ENCODE measurements at places on chromosomes 4 and X.

DNA sequence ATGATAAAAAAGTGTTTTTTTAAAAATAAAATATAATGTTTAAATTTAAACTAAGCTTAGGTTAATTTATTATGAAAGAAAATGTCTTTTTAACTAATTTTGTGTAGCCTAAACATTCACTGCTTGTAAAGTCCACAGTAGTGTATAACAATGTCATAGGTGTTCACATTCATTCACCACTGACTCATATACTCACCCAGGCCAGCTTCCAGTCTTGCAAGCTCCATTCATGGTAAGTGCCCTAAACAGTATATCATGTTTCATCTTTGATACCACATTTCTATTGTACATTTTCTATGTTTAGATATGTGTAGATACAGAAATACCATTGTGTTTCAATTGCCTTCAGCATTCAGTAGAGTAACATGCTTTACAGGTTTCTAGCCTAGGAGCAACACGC is 530.3 kb downstream of the EPHA5 start:
- no peak for DNase-seq

- no peak for DNase-seq
These were observed 562.8 kb upstream of the AADAT start for GRCh38 chr4:170652571-170652970.

GRCh38 chr4:152501846-152502536 is 33.9 kb downstream of the FBXW7 start:
- DNase-seq = no peak

DNA sequence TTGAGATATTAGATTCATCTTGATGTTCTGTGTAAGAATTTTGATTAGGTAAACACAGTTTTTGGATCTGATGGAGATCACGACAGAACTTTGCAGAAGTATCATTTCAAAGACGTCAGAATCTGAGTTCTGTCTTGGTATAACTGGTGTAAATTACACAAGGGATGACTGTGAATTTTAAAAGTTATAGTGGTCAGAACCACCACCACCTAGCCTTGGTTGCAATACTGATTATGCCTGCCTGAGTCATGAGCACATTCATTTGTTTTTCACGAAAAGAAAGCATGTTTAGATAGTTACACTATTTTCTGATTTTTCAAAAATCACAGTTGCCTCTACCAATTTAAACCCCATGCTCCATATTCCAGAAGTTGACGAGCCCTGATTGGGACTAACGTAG is 54.8 kb downstream of the ZFX start:
- DNase-seq = no peak

GRCh38 chrX:148700021-148700420 is 199.6 kb downstream of the AFF2 start:
- no peak for DNase-seq

- DNase-seq = no peak
These were observed 48.7 kb downstream of the NOP14 start for GRCh38 chr4:2914256-2915126.

DNA sequence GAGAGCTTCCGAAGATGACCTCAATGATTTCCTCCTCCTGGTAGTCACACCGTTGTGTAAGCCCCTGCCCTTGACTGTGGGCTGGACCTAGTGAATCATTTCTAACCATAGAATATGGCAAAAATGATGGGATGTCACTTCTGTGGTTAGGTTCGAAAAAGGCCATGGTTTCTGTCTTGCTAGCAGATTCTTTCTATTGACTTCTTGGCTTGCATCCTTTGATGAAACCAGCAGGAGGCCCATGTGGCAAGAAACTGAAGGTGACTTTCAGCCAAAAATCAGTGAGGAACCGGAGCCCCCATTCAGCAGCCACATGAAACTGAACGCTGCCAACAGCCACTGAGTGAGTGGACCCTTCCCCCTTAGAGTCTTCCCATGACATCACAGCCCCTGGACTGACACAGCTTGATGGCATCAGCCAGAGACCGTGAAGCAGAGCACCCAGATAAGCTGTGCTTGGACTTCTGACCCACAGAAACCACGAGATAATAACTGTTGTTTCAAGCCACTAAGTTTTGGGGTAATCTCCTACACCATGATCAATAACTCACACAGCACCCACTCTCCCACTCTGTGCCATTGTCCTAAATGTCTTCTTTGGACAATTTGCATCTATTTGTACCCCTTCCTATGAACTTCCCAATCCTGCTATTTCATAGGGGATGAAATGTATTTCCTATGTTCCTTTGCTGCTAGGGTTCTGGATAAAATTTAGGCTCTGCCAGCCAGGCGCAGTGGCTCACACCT is 148.0 kb upstream of the STX18 start:
- no peak for DNase-seq
